IMR-90 (cell line): ENCODE measurements at places on chromosomes 3 and 15. TPM values are rescaled to one million over a fixed set of nuclear protein-coding genes. Genes with fewer than 3 reads are reported as not detected.
A peak's percentile ranks its signal among the peaks of the same experiment; 100 is the strongest.

RASGRF1 gene
- total RNA-seq, result under 0.01 TPM in 2 replicates

GOLGA6A gene
- not detected in 2 replicates for total RNA-seq

GRCh38 chr15:67090297-67091070 is 25.1 kb downstream of the SMAD3 start:
- DNase-seq, result no peak

GOLGA8J gene
- under 0.01 TPM in 1 of 2 replicates, not detected in the other for total RNA-seq

ACSBG1 gene
- total RNA-seq, result not detected in 2 replicates

DNA sequence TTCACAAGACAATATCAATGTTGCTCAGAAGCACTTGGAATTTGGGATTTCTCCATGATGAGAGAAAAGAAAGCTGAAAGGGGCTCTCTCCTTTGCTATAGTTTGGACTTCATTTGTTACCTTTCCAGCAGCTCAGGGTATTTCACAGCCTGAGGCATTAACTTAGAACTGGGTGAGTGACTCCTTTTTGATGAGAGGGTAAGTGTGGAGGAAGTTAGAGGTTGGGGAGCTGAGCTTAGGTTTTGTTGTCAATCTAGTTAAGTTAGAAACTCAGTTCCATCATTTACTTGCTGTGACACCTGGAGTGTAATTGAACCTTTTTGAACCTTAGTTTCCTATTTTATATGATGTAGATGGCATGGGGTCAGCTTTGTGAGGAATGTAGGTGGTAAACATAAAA is 359.1 kb downstream of the PDCD6IP start:
- no peak for DNase-seq

DNA sequence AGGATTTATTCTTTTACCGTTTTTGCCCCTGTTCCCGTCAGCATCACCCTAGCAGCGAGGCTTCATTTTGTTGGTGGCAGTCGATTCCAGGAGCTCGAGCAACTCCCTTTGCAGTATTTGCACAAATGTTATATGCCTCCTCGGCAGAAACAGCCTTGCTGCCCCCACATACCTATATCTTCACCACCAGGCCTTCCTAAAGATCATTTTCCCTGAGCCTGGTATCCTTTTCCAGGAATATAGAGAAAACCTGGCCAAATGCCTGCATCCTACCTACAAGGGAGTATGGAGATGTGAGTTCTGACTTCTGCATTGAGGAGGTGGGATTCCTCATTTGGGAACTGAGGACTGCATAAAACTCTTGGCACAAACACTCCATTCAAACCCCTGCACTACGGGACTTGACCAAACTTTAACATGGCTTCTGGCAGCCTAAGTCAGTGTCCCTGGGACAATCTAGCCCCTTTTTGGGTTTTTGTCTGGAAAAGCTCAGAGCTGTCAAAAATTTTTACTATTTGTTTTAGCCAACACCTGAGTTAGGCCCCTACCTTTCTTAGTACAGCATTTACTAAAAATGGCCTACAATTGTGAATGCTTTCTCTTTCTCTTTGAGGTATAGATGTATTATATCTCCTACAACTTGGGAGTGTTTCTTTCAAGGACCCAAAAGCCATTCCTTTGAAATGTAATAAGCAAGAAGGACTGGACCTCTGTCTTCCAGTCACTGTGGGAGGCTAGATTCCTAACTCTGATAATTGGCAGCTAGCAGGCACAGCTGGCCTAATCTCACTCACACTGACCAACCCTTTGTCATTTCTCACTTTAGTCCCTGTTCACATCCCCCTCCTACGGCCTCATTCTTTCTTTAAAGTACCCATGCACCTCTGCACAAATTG is 12.1 kb upstream of the UBE2Q2 start:
- DNase-seq, result no peak

PTPN9 gene
- 20.0 and 26.5 TPM in 2 replicates for total RNA-seq

WWTR1 gene
- 30.3 and 38.9 TPM in 2 replicates for total RNA-seq

DNA sequence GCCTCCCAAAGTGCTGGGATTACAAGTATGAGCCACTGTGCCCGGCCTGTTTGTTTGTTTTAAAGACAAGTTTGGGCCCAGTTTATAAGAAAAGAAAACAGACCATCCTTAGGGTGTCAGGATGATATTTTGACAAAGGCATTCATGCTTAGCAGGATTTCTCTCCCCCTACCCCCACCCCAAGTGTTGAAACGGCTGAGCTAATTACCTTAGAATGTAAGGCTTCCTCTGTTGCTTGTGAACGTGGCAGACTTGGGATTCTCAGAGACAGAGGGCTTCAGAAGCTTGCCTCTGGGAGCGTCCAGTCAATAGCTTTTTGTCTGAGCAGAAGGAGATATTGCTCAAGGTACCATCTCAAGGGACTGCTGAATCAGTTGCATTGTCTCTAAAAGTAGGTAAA is 24.0 kb downstream of the FLNB start:
- DNase-seq, result peak; percentile 65

TF gene
- not detected in 2 replicates for total RNA-seq

GRCh38 chr15:35444557-35445204 is 101.3 kb downstream of the DPH6 start:
- DNase-seq, result peak; percentile 63

DNA sequence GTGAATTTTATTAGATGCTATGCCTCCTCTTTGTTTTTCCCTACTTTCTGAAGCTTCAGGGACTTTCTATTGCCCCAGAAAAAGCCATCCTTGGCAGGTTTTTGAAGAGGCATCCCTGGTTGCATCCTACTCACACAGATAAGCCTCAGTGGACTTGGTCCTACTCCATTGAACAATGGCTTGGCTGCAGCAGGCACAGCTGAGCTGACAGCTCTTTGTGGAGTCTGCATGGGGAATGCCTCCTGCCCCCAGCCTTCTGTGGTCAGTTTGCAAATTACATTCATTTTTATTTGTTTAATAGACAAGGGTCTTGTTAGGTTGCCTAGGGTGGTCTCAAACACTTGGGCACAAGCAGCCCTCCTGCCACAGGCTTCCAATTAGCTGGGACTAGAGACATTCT is 69.7 kb downstream of the NPAP1 start:
- no peak for DNase-seq

GPD1L gene
- 7.9 and 9.4 TPM in 2 replicates for total RNA-seq

DNA sequence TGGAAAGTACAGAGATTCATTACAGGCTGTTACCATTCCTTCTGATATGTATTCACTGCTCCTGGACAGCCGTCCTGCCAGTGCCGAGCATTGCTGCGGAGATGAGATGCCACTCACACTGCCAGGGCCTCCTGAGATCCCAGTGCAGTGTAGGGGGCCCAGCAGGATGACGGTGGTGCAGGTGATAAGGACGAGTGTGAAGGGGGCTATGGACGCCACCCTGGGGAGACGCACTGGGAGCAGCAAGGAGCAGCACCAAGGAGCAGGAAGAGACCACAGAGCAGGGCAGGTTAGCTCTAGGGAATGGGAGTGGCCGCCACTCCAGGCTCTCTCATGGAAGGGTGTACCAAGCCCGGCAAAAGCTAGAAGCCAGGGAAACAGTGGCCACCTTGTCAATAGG is 4.0 kb upstream of the KLF15 start:
- no peak for DNase-seq
